ENCODE measurements at places on chromosomes 1 and 21. TPM values are rescaled to one million over a fixed set of nuclear protein-coding genes. Genes with fewer than 3 reads are reported as not detected.

The MANEAL gene
- 1.6 TPM for total RNA-seq

The PGLYRP4 gene
- not detected for total RNA-seq

The SPAG17 gene
- total RNA-seq = 0.06 TPM

The SPRR5 gene
- not detected for total RNA-seq

The OLFM3 gene
- not detected for total RNA-seq

The FCGR1A gene
- not detected for total RNA-seq

The C1orf226 gene
- total RNA-seq = 0.32 TPM

The TNFRSF9 gene
- total RNA-seq = 0.16 TPM

All from bladder microvascular endothelial cell (primary cell).